EL (cell line): ENCODE measurements at places on chromosomes 11 and 22.

DNA sequence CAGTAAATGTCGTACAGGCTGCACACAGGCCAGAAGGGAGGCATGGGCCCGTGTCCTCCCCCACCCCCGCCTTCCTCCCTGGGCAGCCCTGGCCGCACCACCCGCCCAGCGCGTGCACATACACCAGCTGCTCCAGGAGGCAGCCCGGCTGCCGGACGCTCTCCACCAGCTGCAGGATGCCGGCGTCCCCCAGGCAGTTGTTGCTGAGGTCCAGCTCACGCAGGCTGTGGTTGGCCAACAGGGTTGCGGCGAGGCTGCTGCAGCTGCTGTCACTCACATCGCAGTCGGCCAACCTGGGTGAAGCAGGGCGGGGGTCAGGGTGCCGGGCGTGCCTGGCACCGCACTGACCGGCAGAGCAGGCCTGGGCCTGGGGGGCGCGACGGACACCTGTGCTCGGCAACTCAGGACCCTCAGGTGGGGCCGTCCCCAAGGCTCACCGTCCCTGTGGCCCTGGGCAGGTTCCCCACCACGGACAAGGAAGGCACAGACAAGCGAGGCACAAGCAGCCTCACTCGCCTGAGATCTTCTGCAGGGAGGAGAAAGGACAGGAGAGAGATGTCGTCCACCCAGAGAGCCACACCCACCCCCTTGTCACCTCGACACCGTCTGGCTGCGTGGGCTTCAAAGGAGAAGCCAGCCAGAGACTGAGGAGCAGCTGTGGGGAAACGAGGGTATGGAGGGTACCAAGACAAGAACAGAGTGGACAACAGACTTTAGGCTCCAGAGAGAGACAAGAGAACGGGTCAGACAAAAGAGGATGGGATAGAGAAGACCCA lies 12.1 kb downstream of the RNH1 start:
- no peak for DNase-seq

GRCh38 chr11:130475426-130476053 lies 27.1 kb downstream of the ADAMTS15 start:
- DNase-seq = no peak

DNA sequence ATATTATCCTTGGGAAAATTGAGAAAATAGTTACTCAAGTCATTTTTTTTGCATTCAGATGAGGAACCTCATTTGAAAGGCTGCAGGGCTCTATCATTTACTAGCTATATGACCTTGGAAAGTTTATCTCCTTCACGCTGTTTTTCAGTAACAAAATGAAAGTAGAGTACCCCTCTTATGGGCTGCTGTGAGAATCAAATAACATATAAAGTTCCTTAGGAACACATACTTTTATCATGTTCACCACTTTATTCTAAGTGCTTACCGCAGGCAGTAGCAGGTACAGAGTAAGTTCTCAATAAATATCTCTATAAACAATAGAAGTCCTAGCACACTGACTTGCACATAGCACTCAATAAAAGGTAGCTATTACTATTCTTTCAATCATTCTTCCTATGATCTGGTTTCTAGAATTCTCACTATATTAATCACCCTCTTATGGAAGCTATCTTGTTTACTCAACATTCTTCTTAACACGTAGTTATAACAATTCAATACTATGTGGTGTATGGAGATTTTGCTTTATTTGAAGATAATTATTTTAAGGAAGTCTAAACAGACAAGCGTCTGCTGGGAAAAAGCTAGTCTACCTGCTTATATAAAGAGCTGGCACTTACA lies 1.9 kb downstream of the C11orf71 start:
- peak; percentile 20 for DNase-seq

DNA sequence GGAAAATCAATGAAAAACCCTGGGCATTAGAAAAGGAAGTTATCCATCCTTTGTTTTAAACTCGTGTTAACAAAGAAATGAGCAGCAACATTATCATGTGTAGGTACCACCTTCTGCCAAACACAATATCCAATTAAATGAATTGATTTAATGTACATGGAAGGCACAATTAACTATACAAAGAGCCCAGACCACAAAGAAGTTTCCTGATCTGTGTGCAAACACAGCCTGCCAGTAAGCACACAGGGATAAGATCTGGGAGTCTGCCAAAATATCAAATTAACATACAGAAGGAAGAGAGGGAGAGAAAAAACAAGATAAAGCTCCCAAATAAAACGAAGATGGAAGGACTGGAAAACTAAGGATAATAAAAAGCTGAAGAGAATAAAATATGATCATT lies 54.1 kb upstream of the SLC25A1 start:
- no peak for DNase-seq

- no peak for DNase-seq
Observed at GRCh38 chr22:40648386-40648785, 11.9 kb upstream of the MRTFA start.

- DNase-seq = peak; percentile 39
Observed at GRCh38 chr11:132134322-132134721, 763.9 kb downstream of the NTM start.

GRCh38 chr11:30876663-30877396 lies 290.7 kb upstream of the MPPED2 start:
- no peak for DNase-seq

GRCh38 chr11:12241971-12242672 lies 131.7 kb downstream of the MICAL2 start:
- DNase-seq = no peak

DNA sequence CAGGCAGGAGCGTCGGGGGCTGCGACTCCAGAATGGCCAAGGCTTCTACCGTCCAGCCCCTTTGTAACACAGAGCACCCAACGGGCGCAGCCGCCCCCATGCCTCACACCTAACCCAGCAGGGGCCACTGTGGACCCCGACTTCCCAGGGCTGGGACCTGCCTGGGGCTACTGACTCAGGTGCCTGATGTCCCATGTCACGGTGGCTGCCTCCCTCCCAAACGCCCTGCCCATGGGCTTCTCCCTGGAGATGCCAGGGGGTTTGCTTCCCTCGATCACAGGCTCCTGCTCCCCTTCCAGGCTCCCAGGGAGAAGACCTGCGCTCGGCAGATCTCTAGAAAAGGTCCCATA lies 84.0 kb downstream of the MYEOV start:
- no peak for DNase-seq

GRCh38 chr11:15720460-15720859 lies 605.7 kb downstream of the INSC start:
- DNase-seq = peak; percentile 23

GRCh38 chr11:16783321-16783801 lies 44.9 kb downstream of the C11orf58 start:
- no peak for DNase-seq

DNA sequence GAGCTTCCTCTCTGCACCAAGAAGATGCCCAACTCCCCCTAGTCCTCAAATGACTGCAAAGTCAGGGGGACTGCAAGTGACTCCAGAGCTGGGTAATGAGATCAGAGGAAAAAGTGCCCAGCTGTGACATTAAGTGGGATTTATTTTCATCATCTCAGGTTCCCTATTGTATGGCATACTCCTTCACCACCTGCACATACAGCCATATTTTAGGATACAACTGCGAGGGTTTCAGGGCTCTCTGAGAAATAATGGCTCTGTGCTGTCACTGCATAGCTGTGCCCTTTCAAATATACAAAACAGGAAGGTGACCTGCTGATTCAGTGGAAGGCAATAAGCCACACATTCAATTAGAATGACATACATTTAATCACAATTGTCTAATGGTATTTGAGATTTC lies 45.6 kb upstream of the PLET1 start:
- DNase-seq = no peak

DNA sequence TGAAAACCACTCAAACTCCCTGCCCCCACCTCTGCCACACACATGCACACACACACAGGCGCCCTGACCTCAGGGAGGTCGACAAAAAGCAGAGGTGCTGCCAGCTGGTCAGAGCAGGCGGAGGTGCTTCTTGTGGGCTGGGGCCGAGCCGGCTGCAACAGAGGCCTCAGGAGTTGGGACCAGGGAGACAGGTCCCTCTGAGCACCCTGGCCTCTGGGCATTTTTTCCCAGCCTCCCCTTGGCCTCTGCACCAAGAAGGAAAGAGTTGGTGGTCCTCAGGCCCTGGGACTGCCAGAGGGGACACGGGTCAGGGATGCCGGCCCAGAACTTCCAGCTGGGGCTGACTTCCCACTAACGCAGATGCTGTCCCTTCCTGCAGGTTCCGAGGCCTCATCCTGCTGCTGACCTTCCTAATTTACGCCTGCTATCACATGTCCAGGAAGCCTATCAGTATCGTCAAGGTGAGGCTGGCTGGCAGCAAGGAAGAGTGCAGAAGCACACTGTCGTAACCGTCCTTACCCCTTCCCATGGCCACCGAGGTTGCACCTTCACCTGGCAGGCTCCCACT lies 13.4 kb downstream of the SLC37A2 start:
- no peak for DNase-seq

DNA sequence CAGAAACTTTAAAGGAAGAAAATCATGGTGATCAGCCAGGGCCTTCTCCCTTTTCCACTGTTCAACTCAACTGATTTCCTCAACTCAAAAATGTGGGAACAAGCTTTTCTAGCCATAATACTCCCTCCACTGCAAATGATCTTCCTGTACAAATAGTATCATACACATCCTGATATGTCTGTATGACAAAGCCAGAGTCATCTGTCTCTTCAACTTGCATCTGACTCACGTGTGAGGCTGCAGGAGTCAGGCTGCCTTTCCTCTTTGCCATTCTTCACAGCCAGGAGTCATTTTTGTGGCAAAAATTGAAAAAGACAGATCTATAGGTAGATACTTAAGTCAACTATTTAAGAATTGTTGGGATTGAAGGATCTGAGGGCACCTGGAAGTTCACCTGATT lies 13.3 kb downstream of the PATZ1 start:
- peak; percentile 28 for DNase-seq

DNA sequence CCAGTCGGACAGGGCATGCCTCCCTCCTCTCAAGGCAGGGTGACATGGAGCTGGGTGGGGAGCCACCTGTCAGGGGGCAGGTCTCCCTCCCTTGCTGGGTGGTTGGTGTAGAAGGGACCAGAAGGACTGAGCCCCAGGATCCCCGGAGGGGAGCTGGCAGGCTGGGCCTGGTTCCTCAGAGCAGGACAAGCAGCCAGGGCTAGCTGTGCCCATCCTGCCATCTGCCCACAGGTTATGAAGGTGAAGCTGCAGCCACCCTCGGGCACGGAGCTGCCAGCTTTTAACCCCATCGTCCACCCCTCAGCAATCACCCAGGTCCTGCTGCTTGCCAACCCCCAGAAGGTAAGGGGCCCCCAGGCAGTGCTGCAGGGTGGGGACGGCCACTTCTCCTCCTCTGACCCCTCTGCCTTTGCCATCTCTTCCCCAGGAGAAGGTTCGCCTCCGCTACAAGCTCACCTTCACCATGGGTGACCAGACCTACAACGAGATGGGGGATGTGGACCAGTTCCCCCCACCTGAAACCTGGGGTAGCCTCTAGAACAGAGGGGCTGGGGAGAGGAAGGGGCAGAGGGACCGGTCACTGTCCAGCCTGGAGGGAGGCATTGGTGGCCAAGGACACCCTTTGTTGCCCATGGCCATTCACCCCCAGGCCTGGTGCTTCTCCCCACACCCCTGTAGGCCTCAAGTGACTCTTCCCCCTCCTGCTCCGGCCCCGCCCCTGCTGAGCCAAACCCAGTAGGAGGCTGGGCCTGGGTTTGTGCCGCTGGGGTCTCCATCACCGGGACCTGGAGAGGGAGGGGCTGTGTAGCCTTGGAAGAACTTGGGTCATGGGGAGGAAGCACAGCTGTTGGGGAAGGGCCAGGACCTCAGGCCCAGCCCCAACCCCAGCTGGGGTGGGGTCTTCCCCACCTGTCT lies 7.0 kb upstream of the SH3BP1 start:
- no peak for DNase-seq

GRCh38 chr11:125457814-125458343 lies 38.2 kb downstream of the FEZ1 start:
- no peak for DNase-seq

DNA sequence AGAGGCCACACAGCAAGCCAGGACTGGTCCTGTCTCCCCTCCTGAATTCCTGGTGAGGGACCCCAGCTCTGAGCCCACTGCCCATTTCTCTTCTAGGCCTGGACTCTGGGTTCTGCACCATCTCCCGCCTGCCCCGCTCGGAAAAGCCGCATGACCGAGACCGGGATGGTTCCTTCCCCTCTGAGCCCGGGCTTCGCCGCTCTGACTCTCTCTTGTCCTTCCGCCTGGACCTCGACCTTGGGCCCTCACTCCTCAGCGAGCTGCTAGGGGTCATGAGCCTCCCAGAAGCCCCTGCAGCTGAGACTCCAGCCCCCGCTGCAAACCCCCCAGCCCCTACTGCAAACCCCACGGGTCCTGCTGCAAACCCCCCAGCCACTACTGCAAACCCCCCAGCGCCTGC lies 7.7 kb downstream of the CDC42EP1 start:
- DNase-seq = no peak

- DNase-seq = no peak
Observed at GRCh38 chr11:8779107-8779506, 96.5 kb downstream of the RPL27A start.

DNA sequence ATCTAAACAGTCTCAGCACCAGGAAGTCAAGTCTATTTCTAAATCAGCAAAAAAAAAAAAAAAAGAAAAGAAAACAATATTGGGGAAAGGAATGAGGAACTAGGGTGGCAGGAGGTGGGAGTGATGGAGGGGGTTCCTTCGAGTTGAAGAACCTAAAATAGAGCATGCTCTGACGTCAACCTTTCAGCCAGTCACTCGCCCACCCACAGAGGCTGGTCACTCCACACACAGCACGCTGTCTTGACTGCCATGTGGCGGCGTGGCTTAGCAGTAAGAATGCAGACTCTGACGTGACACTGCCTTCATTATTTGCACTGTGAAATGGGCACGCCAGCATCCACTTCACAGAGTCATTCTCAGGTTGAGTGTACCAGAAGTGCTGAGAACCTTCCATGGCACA lies 48.3 kb downstream of the LARGE1 start:
- no peak for DNase-seq
